Stimulated activated CD8-positive, alpha-beta memory T cell treated with anti-CD3 and anti-CD28 coated beads, Interleukin-4, amount 100 ng/mL, for 1 hour (primary cell): ENCODE measurements at places on chromosomes 3 and 15.

- DNase-seq: no peak
These were observed 567 bp downstream of the TICRR start for GRCh38 chr15:89575656-89576416.

DNA sequence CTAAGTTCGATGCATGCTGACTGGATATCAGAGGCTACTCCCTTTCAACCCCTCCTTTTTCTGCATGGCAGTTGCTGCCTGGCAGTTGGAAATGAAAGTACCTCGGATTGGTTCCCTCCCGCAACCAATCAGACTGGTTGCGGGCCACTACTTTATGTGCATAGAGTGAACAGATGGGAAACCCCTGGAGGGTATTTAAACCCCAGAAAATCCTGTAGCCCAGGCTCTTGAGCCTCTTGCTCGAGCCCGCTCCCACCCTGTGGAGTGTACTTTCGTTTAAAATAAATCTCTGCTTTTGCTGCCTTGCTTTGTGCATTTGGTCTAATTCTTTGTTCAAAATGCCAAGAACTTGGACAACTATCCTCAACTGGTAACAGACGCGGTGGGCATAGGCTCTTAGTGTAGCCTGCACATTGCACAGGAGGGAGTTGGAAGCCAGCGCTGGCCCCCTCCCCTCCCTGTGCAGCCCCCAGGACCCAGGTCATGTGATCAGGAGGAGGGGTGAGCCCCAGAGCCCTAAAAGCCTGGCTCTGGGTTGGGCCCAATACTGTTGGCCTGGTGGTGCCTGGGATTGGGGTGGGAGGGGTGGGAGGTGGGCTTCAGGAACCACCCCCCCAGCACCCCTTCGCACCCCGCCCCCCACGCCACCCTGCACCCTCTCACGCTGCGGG lies 26.8 kb downstream of the RHCG start:
- DNase-seq: no peak

DNA sequence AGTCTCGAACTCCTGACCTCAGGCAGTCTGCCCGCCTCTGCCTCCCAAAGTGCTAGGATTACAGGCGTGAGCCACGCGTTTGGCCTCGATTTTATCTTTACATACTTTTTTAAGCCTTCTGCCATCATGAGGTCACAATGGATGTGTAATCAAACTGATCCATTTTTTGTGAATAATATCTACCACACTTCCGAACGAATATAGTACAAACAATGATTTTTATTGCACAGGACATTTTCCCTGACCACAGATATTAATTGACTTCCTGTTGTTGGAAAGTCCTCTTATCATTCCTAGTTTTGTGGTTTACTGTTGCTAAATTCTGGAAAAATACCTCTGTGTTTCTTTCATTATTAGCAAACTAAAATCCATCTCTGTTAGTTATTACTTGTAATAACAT lies 68.9 kb downstream of the MINDY2 start:
- DNase-seq: no peak

DNA sequence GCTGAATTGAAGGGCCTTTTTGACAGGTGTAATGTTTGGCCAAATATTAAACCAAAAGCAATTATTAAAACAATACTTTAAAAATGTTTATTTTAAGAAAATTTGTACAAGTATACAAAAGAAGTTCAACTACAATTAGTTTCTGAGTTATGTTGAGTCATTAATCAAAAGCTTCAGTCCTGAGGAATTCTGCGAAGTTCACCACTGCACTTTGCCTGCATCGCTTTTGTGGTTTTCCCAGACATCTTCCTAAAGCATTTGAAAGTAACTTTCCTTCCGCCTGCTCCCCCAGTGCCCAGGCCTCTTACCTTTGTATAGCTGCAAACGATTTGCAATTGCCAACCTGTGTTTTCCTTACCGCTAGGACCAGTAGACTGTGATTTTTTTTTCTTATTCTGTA lies 69.5 kb downstream of the KCNAB1 start:
- no peak for DNase-seq

GRCh38 chr3:55882006-55882405 lies 394.9 kb upstream of the WNT5A start:
- DNase-seq: no peak

DNA sequence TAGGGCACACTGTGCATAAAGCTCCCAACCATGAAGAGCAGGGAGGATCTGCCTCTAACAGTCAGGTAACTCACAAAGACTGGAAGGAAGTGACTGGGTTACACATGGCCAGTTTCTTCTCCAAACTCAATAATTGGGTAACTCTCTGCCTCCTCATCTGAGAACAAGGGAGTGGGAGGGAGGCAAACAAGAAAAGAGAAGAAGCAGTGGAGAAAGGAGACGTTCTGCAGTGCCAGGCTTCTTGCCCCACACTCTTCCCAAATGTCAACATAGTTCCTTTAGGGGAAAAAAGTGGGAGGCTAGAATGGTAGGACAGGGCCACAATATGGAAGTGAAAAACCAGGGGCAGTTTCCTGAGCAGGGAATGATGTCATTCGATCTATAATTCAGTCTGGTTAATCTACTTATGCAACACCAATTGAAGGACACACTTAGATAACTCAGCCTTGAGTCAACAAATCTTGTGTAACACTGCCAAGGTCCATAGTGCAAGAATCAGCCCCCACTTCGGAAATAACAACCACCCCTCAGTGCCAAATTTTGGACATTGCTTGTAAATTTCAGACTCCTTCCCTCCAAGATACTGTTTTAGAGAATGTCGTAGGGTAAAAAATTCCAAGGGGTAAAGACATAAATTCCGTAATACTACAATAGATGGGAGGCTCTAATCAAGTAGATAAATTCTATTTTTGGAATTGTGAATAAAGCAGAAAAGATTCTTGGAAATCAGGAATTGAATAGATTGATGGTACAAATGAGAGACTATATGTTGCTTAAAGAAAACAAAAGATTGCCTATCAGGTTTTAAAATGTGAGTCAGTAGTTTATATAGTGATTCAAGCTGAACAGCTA lies 143.0 kb downstream of the LPP start:
- no peak for DNase-seq

DNA sequence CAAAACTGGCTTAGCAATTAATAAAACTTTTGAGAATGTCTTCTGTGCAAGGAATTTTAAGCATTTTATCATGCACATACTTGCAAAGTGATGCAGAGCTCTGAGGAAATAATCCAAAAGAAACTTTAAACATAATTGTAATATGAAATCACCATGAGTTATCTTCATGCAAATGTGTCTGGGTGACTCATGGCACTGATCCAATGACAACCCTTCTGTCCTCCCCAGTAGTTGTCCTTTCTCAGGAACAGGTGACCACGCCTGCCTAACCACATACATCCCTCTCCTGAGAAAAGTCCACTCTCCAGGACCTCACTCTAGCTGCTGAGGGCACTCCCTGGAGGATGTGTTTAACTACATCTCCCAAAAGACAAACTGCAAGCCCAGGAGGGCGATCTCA lies 530.6 kb upstream of the IL12A start:
- DNase-seq: no peak

DNA sequence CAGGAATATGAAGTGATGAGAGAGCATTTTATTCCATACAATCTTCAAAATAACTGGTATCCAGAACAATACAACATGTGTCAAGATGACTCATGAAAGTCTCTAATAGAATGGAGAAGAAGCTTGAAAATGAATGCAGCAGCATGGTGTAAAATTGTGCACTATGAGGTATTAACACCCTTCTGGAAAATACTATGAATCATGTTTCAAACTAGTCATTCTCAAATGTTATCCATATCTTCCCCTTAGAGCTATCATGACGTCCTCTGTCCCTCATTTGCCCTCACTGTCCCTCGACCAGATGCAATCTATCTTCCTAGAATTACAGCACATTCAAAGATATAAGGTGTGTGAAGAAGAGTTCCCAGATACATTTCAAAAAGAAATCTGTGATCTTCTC lies 198.2 kb downstream of the NECTIN3 start:
- DNase-seq: no peak

DNA sequence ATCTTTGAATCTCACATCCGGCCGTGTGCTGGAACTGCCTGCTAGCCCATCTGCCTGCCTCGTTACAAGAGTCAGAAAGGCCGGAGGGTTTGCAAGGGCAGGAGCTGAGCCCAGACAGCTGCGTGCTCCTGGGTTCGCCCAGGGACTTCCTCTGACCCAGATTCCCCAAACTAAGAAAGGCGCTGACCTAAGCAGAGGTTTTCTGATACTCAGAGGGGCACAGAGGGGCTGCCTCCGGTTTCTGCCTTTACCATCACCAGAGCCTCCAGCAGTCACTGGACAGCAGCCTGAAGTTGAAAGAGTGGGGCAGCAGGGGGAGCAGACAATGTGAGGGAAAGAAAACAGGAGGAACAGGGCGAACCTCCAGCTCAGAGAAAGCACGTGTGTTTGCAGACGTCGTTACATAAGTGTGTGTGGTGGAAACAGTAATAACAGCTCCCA lies 33.4 kb upstream of the RAD18 start:
- no peak for DNase-seq

DNA sequence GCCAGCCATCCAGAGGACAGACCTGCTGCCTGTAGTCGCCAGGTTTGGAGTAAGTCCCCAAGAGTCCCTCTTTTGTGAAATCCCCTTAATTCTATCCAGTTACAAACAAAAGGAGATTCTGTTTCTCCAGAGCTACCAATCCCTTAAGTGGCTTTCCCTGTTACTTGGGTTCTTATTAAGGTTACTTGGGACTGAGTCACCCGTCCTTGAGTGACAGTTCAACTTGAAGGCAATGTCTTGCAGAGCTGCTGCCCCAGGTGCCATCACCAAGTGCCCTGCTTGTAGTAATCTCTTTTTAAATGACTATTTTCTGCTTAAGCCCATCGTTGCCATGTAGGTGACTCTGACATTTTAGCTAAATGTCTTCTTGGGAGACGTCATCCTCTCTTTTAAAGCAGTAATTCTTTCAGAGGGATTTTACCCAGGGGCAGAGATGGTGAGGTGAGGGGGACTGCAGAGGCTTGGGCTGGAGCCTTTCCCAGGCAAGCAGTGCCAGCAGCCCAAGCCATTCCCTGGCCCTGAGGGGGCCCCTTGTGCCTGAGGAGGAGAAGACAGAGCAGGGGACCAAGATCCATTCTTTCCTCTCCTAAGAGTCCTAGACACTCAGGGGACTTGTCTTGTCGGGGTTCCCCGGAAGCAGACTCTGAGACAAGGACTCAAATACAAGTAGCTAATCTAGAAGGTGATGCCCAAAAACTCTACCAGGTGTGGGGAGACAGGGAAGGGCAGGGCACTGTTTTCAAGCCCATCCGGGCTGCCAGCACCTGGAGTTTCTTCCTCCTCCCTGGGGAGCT lies 253.7 kb downstream of the PLCL2 start:
- DNase-seq: no peak

- DNase-seq: peak; percentile 28
These were observed 67.1 kb upstream of the MCTP2 start for GRCh38 chr15:94164202-94164807.
